Left ventricle myocardium inferior (tissue), 1 donor: ENCODE measurements at places on chromosomes 11 and 22. TPM values are rescaled to one million over a fixed set of nuclear protein-coding genes. Genes with fewer than 3 reads are reported as not detected.

The PRRG4 gene
- total RNA-seq: 0.33 TPM

- no peak for DNase-seq
Measured at GRCh38 chr11:82890936-82891335, 9.3 kb downstream of the PRCP start.

DNA sequence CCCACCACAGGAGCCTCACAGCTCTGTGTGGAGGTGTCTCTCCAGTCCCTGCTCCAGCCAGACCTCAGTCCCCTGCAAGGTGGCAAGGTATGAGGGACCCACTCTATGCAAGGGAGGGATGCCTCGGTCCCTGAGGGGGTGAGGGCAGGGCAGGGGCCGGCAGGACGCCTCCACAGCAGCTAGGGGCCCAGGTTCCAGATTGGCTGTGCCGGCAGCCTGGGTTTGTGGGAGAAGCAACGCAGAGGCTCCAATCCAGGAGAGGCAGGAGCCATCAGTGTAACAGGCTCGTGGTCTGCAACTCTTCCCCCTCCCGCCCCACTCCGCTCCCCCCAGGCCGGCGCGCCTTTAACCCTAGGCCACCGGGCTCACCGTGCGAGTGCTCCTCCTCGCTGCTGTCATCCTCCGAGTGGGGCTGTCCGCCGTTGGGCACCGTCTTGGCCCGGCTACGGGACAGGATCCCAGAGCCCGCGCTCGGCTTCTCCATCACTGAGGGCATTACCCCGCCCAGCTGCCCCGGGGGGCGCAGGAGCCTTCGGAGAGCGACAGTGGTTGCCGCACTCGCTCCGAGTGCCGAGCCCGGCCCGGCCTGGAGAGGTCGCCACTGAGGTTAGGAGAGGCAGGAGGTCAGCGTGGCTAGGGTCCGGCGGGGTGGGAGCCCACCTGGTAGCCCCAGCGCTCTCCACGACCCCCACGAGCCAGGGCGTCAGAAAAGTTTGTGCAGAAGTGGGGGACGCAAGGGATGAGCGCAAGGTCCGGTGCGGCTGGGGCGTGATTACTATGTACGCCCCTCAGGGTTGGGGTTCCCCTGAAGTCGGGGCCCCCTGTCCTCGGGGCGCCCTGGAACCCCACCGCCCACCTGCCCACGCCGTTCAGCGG lies 765 bp downstream of the RCOR2 start:
- peak; percentile 58 for DNase-seq

DNA sequence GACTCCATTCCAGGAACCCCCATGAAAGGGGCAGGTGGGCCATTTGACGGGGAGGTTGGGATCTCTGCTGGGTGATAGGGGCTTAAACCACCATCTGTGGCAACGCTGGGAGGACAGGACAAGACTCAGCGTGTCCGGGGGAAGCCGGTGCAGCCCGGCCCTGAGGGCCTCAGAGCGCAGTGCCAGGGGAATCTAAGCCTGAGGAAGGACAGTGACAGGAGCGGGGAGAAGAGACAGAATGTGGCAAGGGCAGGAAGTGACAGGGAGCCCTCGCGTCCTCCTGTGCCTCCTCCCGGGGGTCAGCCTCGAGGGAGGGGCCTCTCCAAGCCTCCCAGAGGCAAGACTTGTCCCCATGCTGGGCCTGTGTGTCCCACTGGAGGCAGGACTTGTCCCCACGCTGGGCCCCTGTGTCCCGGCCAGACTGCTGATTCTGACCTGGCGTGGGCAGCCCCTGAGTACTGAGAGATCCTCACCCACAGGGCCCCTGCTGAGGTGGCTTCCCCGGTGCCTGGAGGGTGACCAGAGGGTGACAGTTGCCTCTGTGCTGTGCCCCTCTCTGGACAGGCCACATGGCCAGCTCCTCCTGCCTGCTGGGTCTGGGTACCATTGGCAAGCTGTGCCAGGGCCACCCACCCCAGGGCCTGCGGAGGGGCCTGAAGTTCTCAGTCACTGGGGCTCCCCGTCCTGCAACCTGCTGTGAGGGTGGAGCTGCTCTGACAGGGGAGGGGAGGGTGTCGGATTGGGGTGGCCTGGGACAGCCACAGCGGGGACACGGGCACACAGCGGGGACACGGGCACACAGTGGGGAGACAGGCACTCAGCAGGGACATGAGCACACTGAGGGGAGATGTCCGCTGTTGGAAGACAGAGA lies 676.2 kb downstream of the BRD1 start:
- no peak for DNase-seq

DNA sequence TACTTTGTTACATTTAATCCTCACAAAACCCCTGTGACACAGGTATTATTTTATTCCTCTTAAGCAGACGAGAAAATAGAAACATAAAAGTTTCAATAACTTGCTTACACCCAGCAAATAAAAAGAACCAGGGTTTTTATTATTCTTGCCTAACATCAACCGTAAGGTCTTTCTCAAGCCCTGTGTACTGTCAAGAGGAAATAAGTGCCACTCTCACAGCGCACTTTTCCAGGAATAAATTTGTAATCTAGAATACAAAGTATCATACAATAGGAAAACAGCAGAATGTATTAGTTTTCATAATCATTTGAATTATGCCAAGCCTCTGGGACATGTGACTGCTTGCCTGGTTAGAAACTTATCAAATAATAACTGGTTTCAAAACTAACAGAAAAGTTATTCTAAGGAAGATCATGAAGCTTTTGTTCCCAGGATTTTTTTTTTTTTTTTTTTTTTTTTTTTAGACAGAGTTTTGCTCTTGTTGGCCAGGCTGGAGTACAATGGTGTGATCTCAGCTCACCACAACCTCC lies 7.4 kb downstream of the CCDC34 start:
- no peak for DNase-seq

- DNase-seq: no peak
Measured at GRCh38 chr11:15493066-15493465, 378.3 kb downstream of the INSC start.
